ENCODE measurements at places on chromosomes 2 and 18.

- no peak for DNase-seq
These were observed 313.5 kb upstream of the GYPC start for GRCh38 chr2:126342457-126342856.

- DNase-seq = no peak
These were observed 172.8 kb downstream of the MYT1L start for GRCh38 chr2:2158189-2158826.

- DNase-seq = no peak
These were observed 7.0 kb downstream of the ZEB2 start for GRCh38 chr2:144512891-144513351.

DNA sequence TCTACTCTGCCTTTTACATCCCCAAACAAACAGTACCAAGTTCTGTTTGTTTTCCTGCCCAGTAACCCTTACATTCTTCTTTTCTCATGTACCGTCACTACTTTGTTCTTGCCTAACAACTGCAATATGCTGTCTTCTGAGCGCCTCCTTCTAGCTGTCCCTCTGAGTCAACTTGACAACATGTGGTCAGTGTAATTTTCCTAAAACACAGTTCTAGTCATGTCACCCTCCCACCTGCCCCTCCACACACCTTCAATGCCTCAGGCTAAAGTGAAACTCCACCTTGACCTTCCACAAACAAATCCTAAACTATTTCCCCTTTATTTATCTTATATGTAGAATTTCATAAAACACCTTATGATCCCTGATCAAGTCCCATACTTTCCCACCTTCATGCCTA lies 124.6 kb upstream of the CD302 start:
- no peak for DNase-seq

DNA sequence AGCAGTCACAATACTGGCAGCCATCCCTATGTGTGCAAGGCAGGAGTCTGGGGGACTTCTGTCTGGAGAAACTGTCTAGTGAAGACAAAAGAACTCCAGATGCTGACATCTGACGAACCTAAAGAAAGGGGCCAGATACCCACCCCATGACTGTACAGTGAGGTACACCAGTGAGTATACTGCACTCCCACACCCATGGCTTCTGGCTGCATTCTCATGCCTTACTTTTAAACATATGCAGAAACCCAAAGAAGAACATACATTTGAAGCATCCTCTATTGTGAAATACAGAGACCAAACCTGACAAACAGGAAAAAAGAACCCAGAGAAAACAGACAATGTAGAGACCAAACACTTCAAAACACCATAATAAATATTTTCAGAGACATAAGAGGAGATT lies 102.2 kb downstream of the ACTR3 start:
- no peak for DNase-seq

DNA sequence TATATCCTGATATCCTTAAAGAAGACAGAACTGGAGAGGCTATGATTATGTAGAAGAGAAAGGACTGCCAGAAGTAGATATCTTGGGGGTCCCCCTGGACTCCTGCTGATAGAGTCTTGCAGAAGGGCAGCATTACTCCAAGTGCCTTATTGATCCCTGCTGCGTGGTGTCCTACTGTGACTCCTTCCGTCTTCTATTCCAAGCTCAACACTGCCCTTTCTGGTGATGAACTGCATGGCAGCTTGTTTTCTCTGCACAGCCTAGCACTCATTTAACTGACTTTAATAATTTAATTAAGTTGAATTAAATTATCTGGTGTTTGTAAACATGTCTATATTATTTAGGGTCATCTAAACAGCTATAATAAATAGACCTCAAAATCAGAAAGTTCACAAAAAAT lies 194.1 kb upstream of the DSEL start:
- no peak for DNase-seq

DNA sequence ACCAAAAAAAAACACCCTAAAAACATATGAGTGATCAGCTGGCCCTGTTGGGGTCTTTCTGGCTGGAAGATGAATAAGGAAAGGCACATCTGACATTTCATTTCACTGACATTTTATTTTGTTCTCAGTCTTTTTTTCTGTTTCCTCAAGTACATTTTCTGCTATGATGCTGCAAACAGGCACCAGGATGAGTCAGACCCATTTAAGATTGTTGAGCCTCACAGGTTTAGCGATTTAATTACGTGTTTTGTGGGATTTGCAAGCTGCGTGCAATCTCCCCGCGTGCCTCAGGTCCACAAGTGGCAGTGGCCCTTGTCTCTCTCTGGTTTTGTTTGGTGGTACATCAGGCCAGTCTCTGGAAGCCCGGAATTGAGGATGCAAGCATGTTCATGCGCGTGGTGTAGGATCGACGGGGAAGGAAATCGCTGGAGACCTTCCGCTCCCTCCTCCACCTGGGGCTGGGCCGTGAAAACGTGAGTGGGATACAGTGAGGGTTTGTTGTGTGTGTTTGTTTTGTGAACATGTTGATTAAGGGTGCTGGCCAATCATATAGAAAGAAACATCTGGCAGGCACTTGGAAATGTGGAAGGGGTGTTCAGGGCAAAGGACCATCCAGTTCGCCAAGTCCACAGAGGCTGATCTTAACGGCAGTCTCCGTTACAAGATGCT lies 120.2 kb upstream of the ZNF516 start:
- no peak for DNase-seq

GRCh38 chr18:58373481-58373880 lies 255.4 kb downstream of the ALPK2 start:
- no peak for DNase-seq

DNA sequence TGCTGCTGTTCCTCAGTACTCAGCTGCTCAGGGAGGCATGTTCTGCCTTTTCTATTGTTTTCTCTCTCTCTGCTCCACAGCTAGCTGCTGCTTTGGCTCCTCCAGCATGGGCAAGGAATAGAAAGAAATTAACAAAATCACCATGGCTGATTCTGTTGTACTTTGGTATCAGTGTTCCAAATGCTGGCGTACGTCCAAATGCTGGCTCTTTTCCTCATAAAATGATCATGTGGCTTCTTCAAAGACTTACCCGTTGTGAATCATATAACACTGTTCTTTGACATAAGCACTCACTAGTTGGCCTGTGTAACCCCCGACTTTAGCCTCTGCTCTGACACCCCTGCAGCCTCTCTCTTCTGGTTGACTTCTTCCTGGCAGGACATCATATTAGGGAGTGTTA lies 547.6 kb downstream of the CPS1 start:
- DNase-seq = peak; percentile 17

DNA sequence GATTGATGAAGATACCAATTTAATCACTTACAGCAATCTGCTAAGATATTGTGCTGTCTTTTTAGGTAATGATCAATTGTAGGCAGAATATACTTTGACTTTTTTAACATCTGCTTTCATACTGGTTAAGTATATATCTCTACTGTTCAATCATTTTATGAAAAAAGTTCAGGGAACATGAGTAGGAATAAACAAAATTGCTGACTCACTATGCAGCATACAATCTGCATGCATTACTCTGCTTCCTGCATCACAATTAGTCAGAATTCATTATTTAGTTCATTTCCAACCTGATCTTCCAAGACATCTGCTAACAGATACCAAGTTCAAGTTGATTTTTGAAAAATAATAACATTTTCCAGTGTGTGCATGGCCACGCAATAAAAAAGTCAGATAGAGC lies 1430.4 kb upstream of the LRRTM1 start:
- DNase-seq = no peak

GRCh38 chr18:58033216-58033615 lies 10.8 kb upstream of the NEDD4L start:
- DNase-seq = no peak

- DNase-seq = no peak
These were observed 335.2 kb downstream of the FBXO15 start for GRCh38 chr18:73812423-73812822.

- DNase-seq = no peak
These were observed 5.2 kb upstream of the RPIA start for GRCh38 chr2:88686320-88686719.

DNA sequence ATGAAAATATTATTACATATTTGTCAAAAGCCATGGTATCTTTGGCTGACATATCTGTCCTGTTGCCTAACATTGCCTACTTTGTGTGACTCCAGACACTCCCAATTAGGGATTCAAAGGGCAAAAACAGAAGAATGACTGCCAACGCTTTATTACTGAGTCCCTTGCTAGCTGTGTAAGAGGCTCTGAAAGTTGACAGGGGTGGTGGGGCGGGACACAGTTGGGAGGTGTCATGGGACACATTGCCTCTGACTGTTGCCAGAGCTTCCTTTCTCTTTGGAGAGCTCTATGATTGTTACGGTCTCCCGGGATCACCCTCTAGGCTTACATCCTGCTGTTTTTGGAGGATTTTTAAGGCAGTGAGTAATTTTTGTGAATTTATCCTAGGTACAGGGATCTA lies 249.6 kb upstream of the ACVR2A start:
- DNase-seq = no peak

- DNase-seq = no peak
These were observed 344.3 kb upstream of the KCNH7 start for GRCh38 chr2:163182764-163183354.

GRCh38 chr2:165313509-165313908 lies 74.3 kb downstream of the SCN2A start:
- DNase-seq = no peak

- no peak for DNase-seq
These were observed 11.2 kb downstream of the ZNF385B start for GRCh38 chr2:179850188-179850587.

- DNase-seq = no peak
These were observed 18.6 kb downstream of the PTCD3 start for GRCh38 chr2:86124683-86125082.

DNA sequence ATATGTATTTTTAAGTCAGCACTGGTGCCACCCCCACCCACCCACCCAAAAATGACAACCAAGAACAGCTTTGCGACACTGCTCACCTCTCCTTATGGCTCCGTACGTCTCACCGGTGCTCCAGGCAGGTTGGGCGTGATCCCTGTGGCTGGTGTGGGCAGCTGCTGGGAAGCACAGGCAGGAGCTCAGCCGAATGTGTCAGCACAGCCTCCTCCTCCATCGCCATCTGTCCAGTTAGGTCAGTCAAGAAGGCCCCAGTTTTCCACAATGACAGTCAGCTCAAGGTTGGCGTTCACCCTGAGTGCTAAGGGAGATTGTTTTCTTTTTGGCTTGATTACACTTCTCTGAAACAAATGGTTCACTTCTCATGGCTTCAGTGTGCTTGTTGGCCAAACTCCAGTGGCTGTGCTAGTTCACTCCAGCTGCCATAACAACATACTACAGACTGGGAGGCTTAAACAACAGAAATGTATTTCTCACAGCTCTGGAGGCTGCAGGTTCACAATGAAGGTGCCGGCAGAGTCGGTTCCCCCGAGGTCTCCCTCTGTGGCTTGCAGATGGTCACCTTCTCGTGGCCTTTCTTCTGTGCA lies 30.2 kb downstream of the AMER3 start:
- DNase-seq = no peak

- no peak for DNase-seq
These were observed 335.2 kb downstream of the LRATD1 start for GRCh38 chr2:14967729-14968128.

GRCh38 chr2:222978850-222979249 lies 73.1 kb upstream of the KCNE4 start:
- DNase-seq = no peak

- no peak for DNase-seq
These were observed 237.7 kb downstream of the IRS1 start for GRCh38 chr2:226561962-226562361.

- no peak for DNase-seq
These were observed 204.5 kb downstream of the ARL4C start for GRCh38 chr2:234292205-234292961.

Data from MG63 (cell line).